NCI-H524 (cell line): ENCODE measurements at places on chromosomes 5 and 9.

DNA sequence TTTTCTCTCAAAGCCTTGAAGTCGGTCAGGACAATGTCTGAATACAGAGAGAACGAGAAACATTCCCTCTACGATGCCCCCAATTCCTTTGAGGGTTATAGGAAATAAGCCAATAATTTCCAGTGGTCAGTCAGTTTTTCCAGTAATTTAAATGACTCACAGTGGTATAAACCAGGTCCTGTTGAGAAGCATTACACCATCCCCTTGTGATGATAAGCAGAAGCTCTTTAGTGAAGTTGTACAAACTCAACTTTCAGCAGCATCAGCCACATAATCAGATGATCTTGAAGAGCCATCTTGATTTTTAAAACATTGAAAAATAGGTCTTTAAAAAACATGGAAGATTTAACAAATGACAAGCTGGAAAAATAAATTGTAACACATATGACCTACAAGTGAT, 173.9 kb upstream of the ZNF462 start:
- no peak for DNase-seq

- no peak for DNase-seq
Observed at GRCh38 chr5:168155585-168155984, 135.9 kb upstream of the WWC1 start.

GRCh38 chr9:107153336-107153735, 129.7 kb upstream of the RAD23B start:
- DNase-seq, result no peak

- no peak for DNase-seq
Observed at GRCh38 chr9:88498880-88499279, 36.1 kb upstream of the NXNL2 start.

GRCh38 chr5:150075233-150075632, 11.1 kb downstream of the CSF1R start:
- DNase-seq, result no peak

DNA sequence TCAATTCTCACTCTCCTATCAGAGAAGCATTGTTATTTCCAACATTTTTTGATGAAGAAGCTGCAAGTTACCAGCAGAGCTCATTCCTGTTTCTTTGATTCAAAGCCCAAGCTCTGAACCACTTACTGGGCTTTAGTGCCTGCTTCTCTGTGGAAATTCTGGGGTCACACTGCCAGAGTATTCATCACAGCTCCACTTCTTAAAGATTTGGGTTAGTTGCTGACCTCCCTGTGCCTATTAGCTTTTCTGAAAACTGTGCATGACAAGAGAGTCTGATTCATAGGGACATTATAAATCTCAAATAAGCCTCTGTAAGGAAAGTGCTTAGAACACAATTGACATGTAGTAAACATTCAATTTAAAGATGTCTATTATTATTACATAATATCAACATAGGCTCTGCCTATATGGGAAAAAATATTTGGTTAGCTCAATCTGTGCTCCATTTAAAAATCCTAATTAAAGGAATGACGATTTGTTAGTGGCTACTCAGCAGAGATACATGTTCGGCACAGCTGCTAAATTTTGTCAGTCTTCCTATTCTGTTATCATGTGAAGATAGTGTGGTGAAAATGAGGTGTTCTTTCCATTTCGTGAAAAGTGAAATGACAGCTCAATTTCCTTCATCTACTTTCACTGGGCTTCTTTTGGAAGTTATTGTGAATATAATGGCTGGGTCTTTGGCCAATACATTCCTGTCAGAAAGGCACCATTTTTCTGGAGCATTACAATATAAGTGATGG, 293.0 kb downstream of the KCTD16 start:
- DNase-seq, result no peak

- DNase-seq, result no peak
Observed at GRCh38 chr5:14464096-14464495, 117.5 kb upstream of the OTULINL start.

GRCh38 chr5:175772747-175773533, 98.4 kb upstream of the CPLX2 start:
- no peak for DNase-seq

DNA sequence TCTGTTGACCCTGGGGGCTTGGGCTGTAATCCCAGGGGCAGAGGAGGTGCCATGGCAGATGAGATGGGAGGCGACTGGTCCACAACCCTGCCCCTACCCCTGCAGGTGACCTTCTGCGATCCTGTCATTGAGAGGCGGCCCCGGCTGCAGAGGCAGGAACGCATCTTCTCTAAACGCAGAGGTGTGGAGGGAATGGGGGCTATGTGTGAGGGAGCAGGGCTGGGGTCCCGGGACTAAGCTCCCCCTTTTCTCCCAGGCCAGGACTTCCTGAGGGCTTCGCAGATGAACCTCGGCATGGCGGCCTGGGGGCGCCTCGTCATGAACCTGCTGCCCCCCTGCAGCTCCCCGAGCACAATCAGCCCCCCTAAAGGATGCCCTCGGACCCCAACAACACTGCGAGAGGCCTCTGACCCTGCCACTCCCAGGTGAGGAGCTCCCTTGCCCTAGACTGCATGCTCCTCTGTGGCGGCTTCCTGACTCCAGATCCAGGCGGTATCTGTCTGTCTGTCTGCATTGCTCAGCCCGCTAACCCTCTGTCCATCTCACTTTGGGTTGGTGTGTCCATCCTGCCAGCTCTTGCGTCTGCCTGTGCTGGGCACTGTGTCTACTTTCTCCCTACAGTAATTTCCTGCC, 9.9 kb downstream of the ZDHHC12 start:
- DNase-seq, result no peak

- DNase-seq, result no peak
Observed at GRCh38 chr9:126618190-126618584, 4.5 kb downstream of the LMX1B start.

DNA sequence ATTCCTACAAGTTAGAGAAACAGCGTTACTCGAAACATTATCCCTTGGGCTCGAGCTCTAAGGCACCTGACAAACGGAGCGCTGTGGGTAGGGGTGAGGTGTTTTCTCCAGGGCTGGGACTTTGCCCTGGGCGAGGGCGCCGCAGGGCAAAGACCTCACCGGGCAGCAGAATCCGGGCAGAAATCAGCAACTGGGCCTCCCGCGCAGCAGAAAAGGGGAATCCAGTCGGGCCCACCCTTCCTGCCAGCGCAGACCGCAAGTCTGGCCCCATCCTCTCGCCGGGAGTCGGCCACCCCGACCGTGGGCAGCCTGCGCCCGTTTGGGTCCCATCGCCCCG, 430 bp upstream of the MSH3 start:
- DNase-seq, result peak; percentile 23

- no peak for DNase-seq
Observed at GRCh38 chr5:55286411-55286933, 21.0 kb downstream of the DHX29 start.

- DNase-seq, result no peak
Observed at GRCh38 chr9:135887021-135887507, 20.3 kb downstream of the CAMSAP1 start.

GRCh38 chr5:172199446-172199845, 5.5 kb downstream of the EFCAB9 start:
- no peak for DNase-seq

- no peak for DNase-seq
Observed at GRCh38 chr5:95281226-95281625, 3.7 kb downstream of the MCTP1 start.
